Astrocyte of the cerebellum (primary cell): ENCODE measurements at places on chromosomes 12 and 14.
A peak's percentile ranks its signal among the peaks of the same experiment; 100 is the strongest.

GRCh38 chr12:124910561-124911478 is 3.6 kb downstream of the UBC start:
- DNase-seq = no peak

GRCh38 chr12:65430571-65431306 is 152.3 kb downstream of the MSRB3 start:
- peak; percentile 62 for DNase-seq

DNA sequence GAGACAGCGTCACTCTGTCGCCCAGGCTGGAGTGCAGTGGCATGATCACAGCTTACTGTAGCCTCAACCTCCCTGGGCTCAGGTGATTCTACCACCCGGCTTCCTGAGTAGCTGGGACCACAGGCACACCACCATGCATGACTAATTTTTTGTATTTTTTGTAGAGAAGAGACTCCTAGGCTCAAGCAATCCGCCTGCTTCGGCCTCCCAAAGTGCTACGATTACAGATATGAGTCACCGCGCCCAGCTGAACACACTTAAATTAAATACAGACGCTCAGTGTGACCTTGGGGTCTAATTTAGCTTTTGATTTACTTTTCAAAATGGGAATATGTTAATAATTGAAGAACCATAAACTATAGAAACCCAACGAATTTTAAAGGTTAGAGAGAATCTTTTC is 77.2 kb downstream of the C2CD5 start:
- peak; percentile 50 for DNase-seq

DNA sequence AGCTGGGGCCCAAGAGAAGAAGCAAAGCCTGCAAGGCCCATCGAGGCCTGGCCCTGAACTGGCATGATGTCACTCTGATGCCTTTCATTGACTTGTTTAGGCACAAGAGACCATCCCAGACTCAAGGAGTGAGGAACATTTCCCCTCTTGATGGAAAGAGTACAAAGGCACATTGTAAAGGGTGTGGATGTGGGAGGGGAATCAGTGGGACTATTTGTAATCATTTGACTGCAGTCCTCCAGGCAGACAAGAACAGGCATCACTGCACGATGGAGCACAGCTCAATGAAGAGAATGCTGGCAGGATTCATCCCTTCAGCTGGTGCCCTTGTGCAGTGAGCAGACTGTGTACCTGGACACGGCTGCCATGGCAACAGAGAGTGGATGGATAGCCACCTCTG is 87.9 kb downstream of the LGMN start:
- DNase-seq = no peak

GRCh38 chr12:11877102-11877826 is 193.5 kb upstream of the BCL2L14 start:
- DNase-seq = no peak

- no peak for DNase-seq
Observed at GRCh38 chr14:103388664-103389063, 3.4 kb downstream of the MARK3 start.

GRCh38 chr14:22489957-22490950 is 98.8 kb downstream of the DAD1 start:
- DNase-seq = no peak

GRCh38 chr14:103427485-103428443 is 42.5 kb downstream of the MARK3 start:
- DNase-seq = peak; percentile 96
